ENCODE measurements at places on chromosomes 1 and 21.

DNA sequence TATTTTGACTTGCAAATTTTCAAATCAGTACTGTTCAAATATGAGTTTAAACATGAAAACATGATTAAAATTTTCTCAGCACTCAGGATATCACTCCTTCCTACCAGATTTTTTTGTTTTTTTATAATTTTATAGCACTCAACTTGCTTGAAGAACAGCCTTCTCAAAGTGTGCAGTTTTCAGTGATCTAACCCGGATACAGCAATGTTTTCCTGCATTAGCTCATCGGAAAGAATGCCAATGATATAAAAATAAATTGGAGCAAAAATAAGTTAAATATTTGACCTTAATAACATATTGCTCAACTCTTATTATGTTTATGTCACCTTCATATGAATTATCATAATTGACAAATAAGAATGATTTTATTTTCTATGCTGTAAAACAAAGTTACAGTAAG, 766.8 kb downstream of the USP25 start:
- no peak for DNase-seq

- no peak for DNase-seq
Observed at GRCh38 chr21:16312321-16312720, 582.5 kb downstream of the USP25 start.

GRCh38 chr1:116654351-116654750, 13.2 kb downstream of the IGSF3 start:
- DNase-seq: no peak

DNA sequence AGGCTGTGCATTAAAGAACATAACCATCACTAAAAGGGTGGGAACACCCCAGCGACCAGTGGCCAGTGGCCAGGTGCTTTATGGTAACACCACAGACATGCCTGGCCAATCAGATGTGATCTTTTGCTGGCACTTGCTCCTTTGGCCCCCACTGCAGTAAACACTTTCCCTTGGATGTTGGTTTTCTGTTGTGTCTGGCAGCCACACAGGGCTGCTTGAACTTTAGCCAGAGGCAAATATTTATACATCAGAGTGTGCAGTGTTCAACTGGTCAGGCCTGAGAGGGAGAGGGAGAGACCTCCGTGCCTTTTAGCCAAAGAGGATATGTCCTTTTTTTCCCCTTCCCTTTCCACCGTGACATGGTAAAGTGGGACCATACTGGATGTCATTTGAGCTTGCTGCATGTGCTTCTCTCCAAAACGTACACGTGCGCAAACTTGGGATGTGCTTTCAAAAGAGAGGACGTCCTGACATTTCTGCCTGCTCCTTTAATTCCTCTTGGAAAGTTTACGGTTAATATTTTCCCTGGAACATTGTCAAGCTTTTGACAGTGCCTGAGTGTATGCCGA, 101.2 kb downstream of the NFIA start:
- DNase-seq: no peak

DNA sequence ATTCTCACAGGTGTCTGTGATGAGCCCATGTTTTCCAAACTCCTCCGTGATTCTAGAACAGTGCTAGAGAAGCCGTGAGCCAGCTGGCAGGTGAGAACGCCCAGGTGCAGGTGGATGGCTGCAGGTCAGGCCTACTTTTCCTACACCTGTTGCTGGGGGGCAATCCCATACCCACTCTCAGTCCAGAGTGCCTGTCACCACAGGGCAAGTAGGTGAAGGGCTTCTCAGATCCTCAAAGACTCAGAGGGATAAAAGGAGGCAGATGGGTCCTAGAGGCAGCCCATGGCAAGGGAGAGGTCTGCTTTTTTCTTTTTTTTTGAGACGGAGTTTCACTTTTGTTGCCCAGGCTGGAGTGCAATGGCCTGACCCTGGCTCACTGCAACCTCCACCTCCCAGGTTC, 50.7 kb upstream of the H6PD start:
- no peak for DNase-seq

DNA sequence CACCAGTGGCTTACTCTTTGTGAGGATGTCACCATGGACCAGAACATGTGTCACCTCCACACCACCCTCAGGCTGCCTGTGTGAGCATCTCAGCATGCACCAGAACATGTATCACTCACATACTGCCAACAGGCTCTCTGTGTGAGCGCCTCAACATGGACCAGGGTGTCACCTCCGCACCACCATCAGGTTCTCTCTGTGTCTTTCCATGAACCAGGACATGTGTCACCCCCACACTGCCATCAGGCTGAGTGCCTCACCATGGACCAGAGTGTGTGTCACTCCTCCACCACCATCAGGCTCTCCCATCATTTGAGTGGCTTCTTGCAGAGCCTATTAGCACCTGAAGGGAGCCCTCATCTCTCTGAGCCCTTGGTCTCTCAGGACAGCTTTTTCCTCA, 125.2 kb downstream of the ZNF648 start:
- DNase-seq: no peak

DNA sequence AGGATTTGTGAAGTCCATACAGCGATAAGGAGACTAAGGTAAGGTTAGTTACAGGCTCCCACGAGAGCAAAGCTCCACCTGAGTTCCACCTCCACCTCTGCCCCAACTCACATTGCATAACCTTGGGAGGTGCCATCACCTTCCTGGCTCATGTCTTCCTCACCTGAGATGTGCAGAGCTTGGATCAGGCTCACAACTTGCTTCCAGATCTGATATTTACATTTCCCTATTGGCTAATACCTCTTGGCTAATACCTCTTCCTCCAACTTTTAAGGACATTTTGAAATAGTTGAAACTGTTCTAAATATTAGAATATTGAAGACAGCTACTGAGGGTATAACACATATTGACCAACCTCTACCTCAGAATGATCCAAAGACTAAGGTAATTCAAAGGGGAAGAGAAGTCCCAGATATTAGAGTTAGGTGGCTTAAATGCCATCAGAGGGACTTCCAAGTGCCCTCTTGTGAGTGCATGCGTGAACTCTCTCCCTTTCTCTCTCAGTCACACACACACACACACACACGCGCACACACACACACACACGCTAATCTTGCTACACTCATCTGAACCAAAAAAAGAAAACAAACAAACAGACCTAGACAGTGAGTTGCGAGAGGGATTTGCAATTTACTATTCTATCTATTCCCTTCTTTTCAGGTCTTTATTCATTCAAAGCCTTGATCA, 134.3 kb downstream of the PLPP3 start:
- DNase-seq: no peak

DNA sequence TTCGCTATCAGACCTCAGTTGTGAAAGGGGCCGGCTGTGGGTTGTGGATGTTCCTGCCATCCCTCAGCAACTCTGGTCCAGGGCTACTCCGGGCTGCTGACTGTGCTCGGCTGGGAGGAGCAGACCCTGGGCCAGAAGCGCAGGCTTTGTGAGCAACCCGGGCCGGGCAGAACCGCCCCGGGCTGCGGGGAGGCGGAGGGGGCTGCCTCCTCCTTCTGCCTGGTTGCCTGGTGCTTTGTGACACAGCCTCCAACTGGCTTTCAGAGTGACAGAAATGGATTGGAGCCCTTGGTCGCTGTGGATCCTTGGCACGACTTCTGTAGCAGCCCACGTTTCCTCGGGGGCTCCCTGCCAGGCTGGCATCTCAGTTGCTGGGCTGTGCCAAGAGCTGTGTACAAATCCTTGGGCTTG, 10.0 kb downstream of the DRAXIN start:
- DNase-seq: no peak

DNA sequence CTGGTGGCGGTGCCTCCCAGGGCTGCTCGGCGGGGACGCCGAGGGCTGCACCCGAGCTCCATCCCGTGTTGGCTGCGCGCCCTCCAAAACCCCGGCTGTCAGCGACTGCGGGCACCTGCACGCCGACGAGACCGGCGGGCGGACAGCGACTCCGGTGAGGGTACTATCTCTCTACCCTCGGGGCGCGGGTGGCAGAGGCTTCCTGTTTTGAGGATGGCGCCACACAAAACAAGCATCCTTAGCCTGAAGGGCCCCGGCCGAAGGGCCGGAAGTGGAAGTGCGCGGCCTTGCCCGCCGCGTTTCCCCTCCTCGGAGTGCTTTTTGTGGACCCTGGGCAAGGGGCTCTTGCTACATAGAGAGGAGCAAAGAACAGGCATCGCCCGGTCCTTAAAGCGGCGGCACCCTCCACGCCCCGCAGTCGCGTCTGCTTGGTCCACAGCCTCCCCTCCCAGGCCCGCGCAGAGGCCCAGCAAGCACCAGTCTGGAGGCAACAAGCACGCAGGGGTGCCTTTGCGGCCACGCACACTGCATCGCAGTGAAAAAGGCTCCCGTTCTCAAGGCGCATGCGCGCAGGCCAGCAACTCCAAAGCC, 561 bp upstream of the COQ8A start:
- DNase-seq: peak; percentile 96

GRCh38 chr1:34763142-34763781, 3.7 kb downstream of the GJB4 start:
- DNase-seq: no peak

- peak; percentile 43 for DNase-seq
Observed at GRCh38 chr1:43269627-43270375, at the start of gene TMEM125. Gene TMEM125 (plus strand): TSS chr1:43269983. CDS start chr1:43272723, 2,740 bp downstream.

DNA sequence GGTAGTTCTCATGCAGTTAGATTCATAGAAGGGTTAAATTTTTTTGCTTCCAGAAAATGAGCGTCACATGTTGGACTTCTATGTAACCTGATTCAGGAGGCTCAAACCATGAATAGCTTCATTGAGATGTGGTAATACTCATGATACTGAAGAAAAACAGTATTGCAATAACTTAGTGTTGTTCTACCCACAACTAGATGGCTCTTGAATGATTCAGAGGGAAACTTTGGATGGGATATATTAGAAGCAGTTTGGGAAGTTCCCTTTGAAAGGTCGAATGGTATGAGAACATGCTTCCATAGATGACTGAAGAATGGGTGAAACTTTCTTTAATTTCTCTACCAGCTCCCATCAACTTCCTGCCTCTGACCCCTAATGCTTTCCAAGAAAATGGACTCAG, 211.7 kb upstream of the PTGFR start:
- DNase-seq: no peak

- DNase-seq: peak; percentile 62
Observed at GRCh38 chr1:11520531-11521233, 41.7 kb downstream of the DISP3 start.

DNA sequence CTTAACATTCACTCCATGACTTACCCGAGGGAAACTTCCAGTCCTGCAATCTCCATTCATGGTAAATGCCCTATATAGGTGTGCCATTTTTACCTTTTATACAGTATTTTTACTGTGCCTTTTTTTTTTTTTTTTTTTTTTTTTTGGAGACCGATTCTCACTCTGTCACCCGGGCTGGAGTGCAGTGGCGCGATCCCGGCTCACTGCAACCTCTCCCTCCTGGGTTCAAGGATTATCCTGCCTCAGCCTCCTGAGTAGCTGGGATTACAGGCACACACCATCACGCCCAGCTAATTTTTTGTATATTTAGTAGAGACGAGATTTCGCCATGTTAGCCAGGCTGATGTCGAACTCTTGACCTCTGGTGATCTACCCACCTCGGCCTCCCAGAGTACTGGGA, 124.4 kb upstream of the PLPPR4 start:
- DNase-seq: peak; percentile 38

GRCh38 chr1:27489501-27489972, 430 bp downstream of the WASF2 start:
- DNase-seq: no peak

GRCh38 chr1:206449565-206449964, 20.7 kb upstream of the IKBKE start:
- no peak for DNase-seq

DNA sequence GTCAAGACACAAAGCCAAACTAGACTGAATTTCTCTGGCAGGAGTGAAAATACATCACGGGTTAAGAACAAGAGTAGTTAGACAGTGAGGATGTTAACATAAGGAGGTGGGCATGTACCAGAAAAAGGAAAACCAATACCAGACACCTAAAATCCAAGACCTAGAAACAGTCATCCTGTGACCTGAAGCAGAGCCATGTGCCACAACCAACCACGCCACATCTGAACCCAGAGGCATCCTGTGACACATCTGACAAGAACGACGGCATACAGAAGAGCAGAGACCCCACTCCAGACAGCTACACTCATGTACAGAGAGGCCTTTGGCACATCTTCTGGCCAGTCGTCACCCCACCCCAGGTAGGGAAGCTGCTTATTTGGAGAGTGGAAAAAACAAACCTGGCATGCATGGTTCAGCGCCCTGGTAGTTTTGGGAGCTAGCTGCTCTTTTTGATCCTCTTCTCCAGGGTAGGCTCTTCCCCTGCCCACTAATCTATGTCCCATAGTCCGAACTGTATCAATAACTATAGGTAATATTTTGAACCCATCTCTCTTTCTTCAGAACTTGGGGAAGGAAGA, 72.1 kb downstream of the SLC45A1 start:
- DNase-seq: no peak

DNA sequence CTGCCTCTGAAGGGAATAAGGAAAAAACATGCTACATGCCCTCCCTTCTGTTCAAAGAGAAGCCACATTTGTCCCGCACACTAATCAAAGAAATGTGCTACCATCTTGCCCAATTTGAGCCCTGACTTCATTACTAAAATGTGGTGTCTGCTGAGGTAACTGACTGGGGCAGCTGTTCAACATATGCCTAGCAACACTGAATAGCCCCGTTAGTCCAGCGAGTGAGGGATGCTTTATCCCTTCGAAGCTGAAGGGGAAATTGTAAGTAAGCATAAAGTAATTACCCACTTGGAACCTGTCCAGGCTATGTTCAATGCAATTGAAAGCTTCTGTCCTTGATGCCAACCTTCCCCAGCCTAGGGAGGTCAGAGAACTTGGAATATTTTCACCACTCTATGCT, 310.6 kb downstream of the SEC16B start:
- DNase-seq: no peak

DNA sequence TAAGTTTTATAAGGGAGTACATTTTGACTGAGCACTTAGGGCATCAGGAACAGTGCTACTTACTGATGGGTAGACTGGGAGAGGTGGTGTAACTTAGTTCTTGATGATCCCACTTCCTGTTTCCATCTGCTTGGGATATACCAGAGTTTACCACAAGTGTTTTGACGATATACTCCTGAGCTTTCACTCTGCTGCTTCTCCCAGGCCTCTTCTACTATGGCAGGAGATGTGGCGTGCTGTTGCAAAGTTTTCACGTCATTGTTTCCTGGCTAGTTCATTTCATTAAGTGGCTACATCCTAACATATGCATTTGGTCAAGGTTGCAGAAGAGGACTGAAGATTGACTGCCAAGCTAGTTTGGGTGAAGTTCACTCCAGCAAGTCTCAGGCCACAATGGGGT, 41.3 kb upstream of the LAMC2 start:
- no peak for DNase-seq
